Stimulated activated CD4-positive, alpha-beta T cell treated with anti-CD3 and anti-CD28 coated beads, Interleukin-15, amount 100 ng/mL, for 1 hour (primary cell): ENCODE measurements at places on chromosomes 4 and X.

DNA sequence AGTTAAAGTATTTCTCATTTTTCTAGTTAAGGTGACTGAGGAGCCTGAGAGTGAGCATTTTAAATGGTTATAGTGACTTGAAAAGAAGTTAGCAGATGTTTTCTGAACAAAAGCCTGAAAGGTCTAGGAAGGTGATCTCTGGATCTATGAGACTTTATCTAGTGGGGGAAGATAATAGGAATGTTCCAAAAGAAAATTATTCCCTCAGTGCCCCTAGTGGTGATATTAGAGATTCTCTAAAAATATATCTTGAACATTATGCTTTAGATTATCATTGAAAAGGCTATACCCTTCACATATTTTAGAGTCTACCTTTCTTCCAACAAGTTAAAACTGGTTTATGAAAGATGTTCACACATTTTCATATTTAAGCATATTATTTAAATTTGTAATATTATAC lies 69.0 kb upstream of the SPANXN1 start:
- no peak for DNase-seq

GRCh38 chr4:94359838-94360237 lies 17.2 kb upstream of the HPGDS start:
- no peak for DNase-seq

GRCh38 chr4:109816082-109816442 lies 500 bp downstream of the GAR1 start:
- peak; percentile 30 for DNase-seq

GRCh38 chr4:1418494-1419285 lies 12.4 kb upstream of the NKX1-1 start:
- DNase-seq: no peak

GRCh38 chrX:105636667-105637066 lies 185.7 kb upstream of the NRK start:
- DNase-seq: no peak

DNA sequence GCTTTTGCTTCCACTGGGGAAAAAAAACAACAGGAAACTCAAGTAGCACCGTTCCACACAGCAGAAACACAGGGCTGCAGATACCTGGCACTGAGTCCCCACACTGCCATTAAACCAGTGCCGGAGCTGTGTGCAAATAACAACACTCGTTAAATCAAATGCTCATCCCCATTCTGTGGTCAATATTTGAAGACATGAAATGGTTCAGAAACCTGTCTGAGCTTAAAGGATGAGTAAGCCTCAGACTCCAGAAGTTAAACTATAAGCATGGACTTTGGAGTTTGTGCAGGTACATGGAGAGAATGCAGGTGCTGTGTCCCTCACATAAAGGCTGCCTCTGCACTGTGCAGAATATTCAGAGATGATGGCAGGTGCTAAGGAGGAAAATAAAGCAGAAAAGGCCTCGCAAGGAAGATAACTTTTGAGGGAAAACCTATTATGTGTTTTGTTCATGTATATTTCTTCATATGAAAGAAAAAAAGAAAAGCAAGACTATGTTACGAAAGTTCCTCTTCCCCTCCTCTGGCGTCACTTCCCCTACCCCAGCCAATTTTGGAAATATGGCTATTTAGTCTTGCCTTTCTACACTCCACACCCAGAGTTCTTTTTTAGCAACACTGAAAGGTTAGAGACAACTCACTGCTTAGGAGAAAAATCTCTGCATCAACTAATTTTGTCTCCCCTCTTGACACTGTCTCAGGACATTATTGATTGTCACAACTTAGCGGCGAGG lies 4.6 kb downstream of the MPP1 start:
- DNase-seq: no peak

DNA sequence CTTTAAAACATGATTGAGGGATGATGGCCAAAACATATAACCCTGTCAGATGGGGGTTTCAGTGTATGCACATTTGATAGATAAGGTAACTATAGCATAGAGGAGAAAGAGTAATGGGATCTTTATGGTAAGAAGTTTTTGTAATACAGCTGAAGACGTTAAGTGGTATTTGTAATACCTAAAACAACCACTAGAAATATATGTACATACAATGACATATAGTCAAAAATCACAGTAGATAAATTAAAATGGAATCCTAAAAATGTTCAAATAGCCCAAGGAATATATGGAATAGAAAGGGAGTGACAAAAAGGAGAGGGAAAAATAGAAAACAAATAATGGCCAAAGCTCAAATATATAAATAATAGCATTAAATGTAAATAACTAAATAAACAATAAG lies 371.3 kb upstream of the FSTL5 start:
- no peak for DNase-seq

DNA sequence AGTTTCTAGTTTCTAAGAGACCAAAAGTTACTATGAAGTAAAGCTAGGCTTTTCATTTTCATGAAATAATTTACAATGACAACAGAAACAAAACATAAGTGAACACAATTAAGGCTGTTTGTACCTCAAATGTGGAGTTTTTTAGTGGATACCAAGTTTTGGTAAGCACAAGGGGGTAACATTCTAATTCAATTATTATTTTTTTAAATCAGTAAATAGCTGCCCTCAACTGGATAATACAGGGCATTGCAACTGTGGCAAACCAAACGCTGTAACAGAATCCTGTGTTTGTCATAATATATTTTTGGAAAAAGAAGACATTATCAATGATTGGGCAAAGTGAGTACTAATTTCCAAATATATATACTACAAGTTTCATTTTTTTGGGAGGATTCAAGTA lies 150.3 kb downstream of the FBXW7 start:
- no peak for DNase-seq

DNA sequence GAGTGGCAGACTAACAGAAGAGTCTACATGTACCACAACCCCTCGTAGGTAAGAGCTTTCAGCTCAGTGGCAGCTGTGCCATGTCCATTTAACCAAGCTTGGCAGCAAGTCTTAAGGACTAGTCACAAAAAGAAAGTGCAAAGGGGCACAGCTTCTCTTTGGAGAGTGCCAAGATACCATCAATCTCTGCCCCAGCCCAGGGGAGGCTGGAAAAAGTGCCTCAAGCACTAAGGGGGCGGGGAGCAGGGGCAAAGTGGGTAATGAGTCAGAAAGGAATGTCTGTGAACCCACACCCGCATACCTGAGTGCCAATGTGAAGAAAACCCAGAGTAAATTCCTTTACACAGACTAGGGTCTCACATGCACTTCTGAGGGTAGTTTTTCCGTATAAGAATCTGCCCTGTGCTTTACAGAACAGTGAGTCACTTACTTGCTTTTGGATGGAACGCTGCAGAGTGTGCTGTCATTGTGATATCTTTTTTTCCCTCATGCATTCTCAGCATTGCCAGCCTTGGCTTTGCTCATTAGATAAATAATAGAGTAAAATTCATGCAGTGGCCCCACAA lies 219.8 kb downstream of the ZNF674 start:
- peak; percentile 4 for DNase-seq

GRCh38 chrX:40581336-40581920 lies 658 bp downstream of the ATP6AP2 start:
- no peak for DNase-seq

DNA sequence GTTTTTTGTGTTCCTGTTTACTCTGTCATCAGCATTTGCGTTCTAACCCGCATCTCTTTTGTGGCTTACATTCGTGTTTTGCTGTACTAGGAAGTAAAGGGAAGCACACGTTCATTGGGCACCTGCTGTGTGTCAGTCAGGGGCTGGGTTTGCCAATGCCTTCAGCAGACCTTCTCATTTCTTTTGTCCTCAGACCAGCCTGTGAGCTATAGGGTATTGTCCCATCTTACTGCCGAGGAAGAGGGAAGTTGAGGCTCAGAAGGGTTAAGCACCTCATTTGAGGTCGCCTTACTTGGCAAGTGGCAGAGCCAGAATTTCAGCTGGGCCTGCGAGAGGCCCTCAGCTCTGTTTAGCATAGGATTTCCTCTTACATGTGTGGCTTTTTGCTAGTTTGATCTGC lies 8.7 kb downstream of the TBC1D14 start:
- DNase-seq: no peak

- DNase-seq: no peak
These were observed 17.2 kb upstream of the POLA1 start for GRCh38 chrX:24676403-24677024.

DNA sequence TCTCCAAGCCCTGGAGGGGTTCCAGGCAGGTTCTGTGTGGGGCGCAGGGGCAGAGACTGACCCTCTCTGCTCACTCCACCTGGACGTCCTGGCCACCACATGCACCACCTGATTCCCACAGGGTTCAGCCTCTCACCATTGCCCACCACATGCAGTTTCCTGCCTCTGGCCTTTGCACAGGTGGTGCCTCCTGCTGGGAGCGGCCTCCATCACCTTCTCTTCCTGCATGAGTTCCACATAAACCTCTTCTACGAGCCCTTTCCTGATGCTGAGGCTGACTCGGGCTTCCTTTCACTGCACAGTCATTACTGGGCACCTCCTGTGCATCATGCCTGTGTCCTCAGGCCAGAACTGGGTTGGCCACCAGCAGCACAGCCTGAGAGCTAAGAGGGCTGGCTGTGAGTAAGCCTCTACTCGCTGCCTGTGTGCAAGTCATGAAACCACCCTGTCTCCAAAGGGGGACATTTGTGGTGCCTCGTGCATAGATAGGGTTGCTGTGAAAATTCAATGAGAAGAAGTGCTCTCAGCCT lies 19.9 kb downstream of the MAN2B2 start:
- DNase-seq: no peak

- no peak for DNase-seq
These were observed 3.1 kb upstream of the GPR78 start for GRCh38 chr4:8577046-8577445.

DNA sequence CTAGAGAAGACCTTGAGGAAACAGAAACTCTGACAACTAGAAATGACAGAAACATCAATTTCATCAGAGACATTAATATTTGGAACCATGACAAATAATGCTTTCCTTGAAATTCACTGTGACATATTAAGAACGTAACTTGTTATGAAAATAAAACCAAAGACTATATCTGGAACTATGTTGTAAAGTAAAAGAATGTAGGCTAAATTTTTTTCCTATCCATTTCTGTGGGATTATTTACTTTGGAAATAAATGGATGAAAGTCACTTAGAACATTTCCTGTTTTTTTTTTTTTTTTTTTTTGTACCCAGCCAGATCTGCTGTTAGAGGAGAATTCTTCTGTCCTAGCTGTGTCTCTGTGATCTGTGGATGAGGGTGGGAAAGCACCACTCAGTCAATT lies 255.9 kb downstream of the SPRY1 start:
- no peak for DNase-seq
